ENCODE measurements at places on chromosomes 6 and 20.

DNA sequence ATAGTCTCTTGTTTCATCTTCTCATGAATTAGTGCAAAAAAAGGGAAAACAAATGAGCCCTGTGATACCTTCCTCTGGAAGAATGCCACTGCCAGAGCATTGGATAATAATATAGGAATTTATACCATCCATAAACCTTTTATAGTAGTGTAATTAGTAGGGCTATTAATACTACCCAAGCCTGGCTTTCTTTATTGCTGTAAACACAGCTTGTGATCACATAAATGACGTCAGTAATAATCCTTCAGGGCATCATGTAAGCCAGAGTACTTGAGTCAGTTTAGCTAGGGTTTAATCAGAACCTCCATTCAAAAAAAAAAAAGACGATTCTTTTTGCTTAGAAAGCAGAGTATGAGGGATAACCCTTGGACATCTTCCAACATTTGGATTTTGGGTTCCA is 264.8 kb downstream of the SLC35F1 start:
- no peak for DNase-seq

DNA sequence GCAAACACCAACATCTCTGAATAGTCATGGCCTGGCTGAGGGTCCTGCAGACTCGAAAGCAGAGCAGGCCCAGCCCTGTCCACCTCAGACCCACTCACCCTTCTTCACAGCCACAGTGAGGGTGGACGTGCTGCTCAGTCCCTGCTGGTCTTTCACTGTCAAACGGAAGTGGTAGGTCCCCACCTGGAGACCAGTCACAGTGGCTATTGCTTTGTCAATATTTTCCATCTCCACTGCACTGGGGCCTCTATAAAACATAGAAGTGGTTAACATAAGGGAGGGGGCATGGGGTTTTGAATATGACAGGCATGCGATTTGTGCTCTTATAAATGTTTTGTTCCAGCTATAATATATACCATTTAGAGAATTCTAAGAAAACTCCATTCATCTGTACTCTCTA is 73.9 kb downstream of the ALDH5A1 start:
- DNase-seq: no peak

GRCh38 chr6:158810155-158811095 is 8.7 kb downstream of the EZR start:
- no peak for DNase-seq

DNA sequence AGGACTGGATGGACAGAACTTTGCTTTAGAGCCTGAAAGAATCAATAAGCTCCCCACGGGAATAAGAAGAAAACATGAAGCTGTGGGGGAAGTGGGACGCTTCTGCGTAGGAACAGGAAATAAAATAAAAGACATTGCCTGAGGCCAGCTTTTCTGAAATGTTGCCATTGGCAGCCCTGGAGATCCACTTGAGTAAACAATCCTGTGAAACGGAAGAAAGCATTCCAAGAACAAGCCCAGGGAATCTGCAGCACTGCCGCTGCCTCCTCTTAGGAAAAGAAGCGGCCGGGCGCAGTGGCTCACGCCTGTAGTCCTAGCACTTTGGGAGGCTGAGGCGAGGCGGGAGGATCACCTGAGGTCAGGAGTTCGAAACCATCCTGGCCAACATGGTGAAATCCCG is 182.3 kb upstream of the RALGAPA2 start:
- no peak for DNase-seq

DNA sequence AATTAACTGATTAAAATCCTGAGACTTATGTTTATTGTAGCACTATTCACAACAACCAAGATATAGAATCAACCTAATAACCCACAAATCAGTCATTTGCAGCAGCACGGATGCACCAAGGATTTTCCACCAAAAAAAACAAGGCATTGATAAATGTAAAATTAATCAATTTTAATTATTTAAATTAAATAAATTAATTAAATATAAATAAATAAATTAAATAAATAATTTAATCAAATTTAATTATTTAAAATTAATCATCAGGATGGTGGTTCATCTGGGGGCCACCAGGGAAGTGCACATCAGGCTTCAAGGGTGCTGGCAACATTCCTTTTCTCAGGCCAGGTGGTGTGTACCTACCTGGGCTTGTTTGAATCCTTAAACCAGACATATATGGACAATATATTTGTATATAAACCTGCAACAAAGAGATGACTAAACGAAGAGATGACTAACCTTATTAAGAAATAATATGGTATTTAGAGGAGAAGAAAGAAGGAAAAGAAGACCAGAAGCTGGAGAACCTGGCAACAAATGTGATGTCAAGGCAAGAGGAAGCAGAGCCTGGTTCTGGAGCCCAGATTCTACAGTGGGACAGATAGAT is 89.2 kb downstream of the CD164 start:
- no peak for DNase-seq

DNA sequence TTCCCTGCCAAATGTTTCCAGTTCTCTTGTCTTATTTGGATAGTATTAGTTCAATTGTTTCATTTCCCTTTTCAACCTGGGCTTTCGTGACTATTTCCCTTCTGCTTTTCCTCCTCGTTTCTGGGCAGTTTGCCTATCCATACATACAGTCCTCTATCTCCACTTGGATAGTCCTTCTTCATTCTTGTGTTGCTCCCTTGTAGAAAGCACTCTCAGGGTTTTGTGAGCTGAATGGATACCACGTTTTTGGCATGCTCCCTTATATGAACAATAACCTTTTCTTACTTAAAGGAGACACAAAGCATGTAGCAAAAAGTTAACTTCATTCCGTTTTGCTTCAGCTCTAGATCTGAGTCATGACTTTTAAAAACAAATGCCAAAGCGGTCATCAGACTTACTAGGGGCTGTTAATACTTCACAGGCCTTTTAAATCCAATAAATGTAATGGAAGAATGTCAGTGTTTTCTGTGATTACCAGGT is 16.6 kb downstream of the CRYBG1 start:
- DNase-seq: no peak

DNA sequence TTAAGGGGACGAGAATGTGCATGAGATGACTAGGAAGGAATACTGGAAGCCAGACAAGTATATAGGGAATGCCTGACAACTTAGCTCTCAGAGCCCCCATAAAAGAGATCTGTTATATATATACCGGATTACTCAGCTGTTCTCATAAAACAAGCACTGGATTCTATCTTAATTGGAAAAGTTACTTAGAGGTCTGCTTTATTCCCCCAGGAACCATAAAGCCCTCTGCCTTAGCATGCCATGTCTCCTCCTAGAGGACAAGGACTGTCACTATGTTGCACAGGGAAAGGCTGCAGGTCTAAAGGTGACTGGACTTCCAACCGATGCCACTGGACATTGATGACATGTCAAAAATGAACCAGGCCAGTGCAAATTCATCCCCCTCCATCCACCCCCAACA is 6.4 kb downstream of the EXOC2 start:
- DNase-seq: no peak

- DNase-seq: no peak
Measured at GRCh38 chr6:44500074-44500473, 112.6 kb downstream of the CDC5L start.

Data from activated CD8-positive, alpha-beta memory T cell treated with anti-CD3 and anti-CD28 coated beads for 4 hours (primary cell).